Ascending aorta (tissue), 2 donors: ENCODE measurements at places on chromosomes 6 and 20.

DNA sequence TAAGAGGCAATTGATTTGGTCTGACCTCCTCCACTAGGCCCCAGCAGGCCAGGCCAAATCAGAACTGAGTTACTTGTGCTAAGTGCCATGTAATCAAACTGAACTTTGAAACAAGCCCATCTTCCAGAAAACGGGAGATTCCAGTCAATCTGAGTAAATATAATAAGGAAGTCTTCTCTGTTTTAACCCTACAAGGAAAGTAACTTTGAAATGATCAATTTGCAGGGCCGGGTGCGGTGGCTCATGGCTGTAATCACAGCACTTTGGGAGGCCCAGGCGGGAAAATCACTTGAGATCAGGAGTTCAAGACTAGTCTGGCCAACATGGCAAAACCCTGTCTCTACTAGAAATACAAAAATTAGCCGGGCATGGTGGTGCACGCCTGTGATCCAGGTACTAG, 2.0 kb upstream of the SHLD1 start:
- no peak for DNase-seq

DNA sequence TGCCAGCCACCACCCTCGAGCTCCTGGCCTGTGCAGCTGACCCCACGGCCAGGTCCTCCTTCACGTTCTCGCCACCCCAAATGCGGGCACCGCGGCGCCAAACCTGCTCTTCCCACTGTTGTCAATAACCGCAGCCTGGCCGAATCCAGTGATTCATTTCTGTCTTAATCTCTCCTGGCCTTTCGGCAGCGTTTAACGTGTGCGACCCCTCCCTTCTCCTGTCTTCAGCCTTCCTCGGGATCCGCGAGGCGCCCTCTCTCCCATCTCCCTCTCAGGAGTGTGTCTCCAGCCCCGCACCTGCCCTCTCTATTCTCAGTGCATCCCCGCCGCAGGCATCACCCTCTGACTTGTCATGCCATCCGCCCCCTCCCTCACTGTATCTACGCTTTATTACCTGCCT, 91.4 kb downstream of the THBS2 start:
- no peak for DNase-seq

GRCh38 chr6:52102405-52102804, 15.0 kb upstream of the PKHD1 start:
- no peak for DNase-seq

DNA sequence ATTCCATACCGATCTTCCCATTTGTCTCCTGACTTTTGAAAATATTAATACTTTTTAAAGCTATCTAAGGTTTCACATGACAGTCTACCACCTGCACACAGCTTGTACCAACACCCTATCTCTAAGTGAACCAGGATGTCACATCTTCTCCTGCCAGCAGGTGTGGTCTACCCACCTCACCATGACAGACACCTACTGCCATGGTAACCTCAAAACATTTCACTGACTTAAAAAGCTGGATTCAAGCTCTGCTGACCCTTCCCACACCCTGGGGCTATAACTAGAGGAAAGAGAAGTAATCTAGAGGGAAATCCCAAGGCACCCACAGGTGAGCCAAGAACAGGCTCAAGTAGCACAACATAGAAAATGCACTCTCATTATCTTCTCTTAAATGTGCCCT, 1.2 kb downstream of the SLC17A3 start:
- DNase-seq: no peak

GRCh38 chr6:158849899-158850806, 31.0 kb upstream of the EZR start:
- no peak for DNase-seq

GRCh38 chr6:48978016-48978415, 485.0 kb downstream of the MMUT start:
- DNase-seq: no peak

- no peak for DNase-seq
These were observed 31.1 kb downstream of the UTRN start for GRCh38 chr6:144315981-144316861.

GRCh38 chr6:114580882-114581281, 238.1 kb upstream of the HS3ST5 start:
- DNase-seq: no peak

- DNase-seq: no peak
These were observed 161.6 kb downstream of the ZDHHC14 start for GRCh38 chr6:157542414-157543160.
